ENCODE measurements at places on chromosomes 2 and 18. TPM values are rescaled to one million over a fixed set of nuclear protein-coding genes. Genes with fewer than 3 reads are reported as not detected.

Gene ESCO1
- 9.8 TPM for total RNA-seq

Gene ITGB6
- total RNA-seq = 1.0 TPM

Gene LOXHD1
- total RNA-seq = not detected

Gene THUMPD2
- total RNA-seq = 14.6 TPM

Gene C2orf76
- total RNA-seq = 11.2 TPM

Data from A549 treated with RU486 at 1 μM for 4 hours (cell line).